RWPE1 (cell line): ENCODE measurements at places on chromosomes 2 and 18.

DNA sequence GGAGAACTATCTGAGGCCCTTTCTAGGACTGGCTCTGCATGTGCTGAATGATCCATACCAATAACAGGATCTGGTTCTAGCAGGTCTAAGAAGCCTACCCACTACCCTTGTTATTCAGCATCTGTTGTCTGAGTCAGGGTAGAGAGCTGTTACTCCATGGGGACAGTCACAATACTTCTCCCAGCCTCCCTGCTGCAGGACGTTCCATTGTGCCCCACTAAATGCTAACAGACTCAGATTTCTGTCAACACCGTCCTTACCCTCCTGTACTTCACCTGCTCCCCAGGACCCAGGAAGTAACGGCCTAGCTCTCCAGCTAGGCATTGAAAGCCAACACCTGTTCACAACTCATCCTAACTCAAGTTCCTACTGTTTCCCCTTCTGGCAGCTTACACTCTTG lies 719.7 kb upstream of the ID2 start:
- DNase-seq: no peak

- DNase-seq: no peak
Observed at GRCh38 chr2:205969584-205969983, 116.4 kb downstream of the INO80D start.

GRCh38 chr2:60468382-60469085 lies 84.9 kb downstream of the BCL11A start:
- peak; percentile 26 for DNase-seq

GRCh38 chr2:139162957-139163356 lies 382.8 kb upstream of the NXPH2 start:
- no peak for DNase-seq

GRCh38 chr2:12081481-12082210 lies 335.2 kb downstream of the LPIN1 start:
- no peak for DNase-seq

GRCh38 chr2:191942739-191943103 lies 95.8 kb upstream of the CAVIN2 start:
- DNase-seq: no peak

DNA sequence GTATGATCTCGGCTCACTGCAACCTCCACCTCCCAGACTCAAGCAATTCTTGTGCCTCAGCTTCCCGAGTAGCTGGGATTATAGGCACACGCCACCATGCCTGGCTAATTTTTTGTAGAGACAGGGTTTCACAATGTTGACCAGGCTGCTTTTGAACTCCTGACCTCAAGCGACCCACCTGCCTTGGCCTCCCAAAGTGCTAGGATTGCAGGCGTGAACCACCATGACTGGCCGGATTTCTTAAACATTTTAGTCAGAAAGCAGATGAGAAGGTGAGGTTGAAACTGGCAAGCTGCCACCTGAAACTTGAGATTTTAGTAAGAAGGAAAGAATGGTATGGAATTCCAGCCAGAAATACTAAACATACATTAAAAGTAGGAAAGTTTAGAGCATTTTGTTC lies 31.9 kb downstream of the KLHL23 start:
- DNase-seq: peak; percentile 34

- no peak for DNase-seq
Observed at GRCh38 chr2:133303150-133303549, 265.1 kb downstream of the NCKAP5 start.

DNA sequence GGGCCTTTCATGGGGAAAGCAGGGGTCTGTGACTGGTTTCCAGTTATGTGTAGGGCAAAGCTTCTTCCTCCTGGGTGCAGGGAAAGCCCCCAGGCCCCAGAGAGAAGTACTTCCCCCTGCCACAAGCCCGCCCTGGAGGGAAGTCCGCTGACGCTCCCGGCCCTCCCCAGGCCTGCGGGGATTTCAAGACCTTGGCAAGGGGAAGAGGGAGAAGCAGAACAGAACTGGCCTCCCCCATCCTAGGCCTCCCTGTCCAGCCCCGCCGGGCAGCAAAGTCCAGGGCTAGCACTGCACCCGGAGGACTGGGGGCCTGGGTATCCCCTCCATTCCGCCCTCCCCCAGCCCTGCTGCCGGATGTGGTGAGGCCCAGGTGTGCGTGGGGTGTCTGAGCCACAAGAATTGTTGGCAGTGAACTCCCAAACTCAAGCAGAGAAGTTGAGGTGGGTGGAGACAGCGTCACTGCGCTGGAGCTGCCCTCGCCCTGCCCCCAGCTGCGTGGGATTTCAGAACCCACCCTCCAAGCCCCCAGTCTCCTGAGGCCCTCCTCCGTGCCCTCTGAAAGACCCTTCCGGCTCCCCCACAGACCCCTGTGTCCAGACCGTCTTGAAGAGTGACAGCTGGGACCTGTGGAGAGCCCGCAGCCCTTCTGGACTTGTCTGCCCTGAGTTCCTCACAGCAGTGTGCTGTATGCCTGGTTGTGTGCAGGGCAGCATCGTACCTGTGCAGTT lies 1.1 kb upstream of the DUSP2 start:
- no peak for DNase-seq

- peak; percentile 45 for DNase-seq
Observed at GRCh38 chr2:168136392-168136977, 110.9 kb downstream of the STK39 start.

- DNase-seq: peak; percentile 42
Observed at GRCh38 chr2:204024503-204024902, 87.9 kb downstream of the ICOS start.

DNA sequence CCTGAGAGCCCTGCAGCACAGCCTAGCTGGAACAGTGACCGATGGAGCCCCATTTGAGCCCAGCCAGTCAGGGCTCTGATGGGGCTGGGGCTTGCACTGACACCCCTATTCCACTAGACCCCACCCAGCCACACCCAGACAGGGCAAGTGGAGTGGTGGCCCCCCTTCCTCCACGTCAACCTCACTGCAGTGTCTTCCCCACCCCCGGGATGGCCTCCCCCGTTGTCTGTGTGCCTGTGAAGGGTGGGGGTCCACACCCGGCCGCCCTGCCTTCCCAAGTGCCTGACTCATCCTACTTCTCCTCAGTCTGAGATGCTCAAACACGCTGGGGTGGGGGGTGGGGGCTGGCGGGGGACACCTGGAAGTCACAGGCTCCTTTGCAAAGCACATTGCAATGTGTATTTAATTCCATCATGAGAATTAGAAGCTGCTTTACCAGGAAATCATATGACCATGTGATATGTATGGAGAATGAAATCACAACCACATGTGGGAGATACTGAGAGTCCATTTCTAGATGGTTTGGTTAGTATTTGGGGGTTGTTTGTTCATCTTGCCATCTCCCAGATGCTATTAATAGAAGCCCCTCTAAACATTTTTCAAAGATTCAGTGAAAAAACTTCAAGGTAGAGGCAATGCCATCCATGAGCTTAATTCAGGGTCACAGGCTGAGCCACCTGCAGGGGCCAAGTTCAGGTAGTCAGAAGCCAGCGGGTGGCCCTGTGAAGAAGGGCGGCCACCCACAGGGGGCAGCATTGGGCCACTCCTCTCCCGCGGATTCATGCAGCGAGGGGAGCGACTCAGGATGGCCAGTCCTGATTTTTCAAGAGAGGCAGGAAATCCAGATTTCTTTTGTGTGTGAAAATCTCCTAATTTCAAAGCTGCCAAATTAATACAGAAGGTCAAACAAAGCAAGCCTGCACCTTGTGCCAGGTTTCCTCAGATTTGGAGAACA lies 22.7 kb upstream of the GMPPA start:
- no peak for DNase-seq

DNA sequence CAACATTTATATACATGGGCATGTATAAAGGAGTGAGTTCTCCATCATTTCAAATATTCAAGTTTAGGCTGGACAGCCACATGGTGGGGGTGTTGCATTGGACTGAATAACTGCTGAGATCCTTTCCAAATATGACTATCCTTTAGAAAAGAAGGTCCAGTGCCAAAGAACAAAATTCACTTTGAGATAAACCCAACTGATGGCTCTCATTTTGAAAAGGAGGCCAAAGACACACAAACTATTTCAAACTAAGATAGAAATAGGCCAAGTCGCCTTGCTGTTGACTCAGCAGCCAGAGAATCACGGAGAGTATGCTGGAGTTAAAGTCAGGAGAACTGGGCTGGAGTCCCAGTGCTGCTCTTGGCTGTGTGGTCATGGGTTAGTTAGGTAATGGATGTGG lies 204.5 kb upstream of the LRATD1 start:
- no peak for DNase-seq

DNA sequence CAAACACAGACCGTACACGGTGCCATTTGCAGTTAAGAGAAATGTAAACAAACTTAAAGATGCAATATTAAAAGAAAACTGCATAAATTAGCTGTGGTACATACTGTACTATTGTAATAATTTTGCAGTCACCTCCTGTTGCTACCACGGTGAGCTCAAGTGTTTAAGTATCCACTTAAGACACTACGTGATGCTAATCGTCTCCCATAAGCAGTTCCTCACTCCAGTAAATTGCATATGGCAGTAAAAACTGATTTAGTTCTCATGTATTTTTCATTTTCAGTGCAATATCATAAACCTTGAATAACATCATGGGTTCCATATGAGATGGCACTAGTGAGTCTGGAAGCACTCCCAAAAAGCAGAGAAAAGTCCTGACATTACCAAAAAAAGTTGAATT lies 14.4 kb downstream of the CLEC4F start:
- DNase-seq: no peak

DNA sequence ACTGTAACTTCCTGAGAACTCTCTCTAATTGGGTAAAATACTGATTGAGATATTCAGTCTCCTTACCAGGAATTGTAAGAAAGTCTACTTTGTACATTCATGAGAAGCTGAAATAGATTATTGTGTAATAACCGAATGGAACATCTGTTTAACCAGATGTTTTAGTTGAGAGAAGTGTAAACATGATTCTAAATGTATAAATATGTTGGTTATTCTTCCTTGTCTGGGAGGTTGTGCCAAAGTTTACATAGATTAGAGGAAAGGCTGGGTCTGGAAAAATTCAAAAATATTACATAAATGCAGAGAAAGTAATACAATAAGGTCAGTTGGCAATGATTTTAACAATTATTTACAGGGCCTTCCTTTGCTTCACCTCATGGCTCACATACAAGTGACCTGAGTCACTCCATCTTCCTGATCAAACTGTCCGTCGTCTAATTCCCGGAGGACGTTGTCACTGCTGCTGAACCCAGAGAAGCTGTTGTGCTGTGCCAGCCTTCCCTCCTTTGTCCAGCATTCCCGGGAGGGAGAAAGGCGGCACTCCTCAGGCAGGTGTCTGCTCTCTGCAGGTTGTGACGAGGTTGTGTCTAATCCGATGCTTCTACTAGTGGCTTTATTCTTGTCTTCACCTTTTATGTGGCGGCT lies 55.9 kb downstream of the MOB4 start:
- peak; percentile 5 for DNase-seq

- DNase-seq: peak; percentile 59
Observed at GRCh38 chr2:30234180-30234971, 3.0 kb downstream of the LBH start.

DNA sequence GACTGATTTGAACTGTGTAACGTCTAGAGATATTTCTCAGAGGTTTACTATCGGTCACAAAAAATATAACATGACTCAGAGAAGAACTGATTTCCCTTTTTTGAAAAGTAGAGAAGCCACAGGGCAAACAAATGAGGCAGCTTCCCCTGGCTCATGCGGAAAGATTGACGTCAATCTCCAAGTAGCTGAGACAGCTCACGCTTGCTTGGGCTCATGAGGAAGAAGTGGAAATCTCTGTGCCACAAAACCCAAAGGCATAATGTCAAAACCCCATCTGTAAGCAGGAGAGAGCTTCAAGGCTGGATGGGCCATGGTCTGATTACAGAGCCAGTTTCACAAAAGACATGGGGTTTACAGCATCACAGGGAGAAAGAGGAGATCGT lies 188.1 kb downstream of the ARL4C start:
- no peak for DNase-seq

DNA sequence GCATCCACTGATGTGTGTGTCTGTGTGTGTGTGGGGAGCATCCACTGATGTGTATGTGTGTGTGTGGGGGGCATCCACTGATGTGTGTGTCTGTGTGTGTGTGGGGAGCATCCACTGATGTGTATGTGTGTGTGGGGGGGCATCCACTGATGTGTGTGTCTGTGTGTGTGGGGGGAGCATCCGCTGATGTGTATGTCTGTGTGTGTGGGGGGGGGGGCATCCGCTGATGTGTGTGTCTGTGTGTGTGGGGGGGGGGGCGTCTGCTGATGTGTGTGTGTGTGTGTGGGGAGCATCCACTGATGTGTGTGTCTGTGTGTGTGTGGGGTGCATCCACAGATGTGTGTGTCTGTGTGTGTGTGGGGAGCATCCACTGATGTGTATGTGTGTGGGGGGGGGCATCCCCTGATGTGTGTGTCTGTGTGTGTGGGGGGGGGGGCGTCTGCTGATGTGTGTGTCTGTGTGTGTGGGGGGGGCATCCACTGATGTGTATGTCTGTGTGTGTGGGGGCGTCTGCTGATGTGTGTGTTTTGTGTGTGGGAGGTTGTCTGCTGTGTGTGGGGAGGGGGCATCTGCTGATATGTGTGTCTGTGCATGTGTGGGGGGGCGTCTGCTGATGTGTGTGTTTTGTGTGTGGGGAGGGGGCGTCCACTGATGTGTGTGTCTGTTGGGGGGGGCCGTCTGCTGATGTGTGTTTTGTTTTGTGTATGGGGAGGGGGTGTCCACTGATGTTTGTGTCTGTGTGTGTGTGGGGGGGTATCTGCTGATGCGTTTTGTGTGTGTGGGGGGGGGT lies 125.9 kb downstream of the NFATC1 start:
- no peak for DNase-seq

DNA sequence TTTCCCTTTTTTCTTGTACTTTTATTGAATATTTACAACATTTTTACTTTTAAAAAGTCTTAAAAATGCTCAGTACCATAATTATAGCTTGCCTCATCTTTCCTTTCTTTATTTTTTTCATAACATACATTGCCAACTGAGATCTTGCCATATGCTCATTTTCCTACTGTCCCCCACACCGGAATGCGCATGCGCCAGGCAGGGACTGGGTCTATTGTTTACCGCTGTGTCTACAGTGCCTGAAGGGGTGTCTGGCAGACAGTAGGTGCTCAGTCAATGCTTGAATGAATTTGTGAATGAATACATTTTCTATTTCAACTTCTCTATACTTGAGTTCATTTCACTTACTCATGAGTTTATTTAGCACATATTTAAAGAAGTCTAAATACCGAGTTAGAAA lies 158.0 kb downstream of the CYP26B1 start:
- no peak for DNase-seq

- DNase-seq: peak; percentile 22
Observed at GRCh38 chr2:168118733-168119514, 128.5 kb downstream of the STK39 start.

GRCh38 chr2:127562936-127563335 lies 27.5 kb downstream of the MYO7B start:
- no peak for DNase-seq

GRCh38 chr2:74497777-74498499 lies 1.5 kb downstream of the LBX2 start:
- DNase-seq: no peak

DNA sequence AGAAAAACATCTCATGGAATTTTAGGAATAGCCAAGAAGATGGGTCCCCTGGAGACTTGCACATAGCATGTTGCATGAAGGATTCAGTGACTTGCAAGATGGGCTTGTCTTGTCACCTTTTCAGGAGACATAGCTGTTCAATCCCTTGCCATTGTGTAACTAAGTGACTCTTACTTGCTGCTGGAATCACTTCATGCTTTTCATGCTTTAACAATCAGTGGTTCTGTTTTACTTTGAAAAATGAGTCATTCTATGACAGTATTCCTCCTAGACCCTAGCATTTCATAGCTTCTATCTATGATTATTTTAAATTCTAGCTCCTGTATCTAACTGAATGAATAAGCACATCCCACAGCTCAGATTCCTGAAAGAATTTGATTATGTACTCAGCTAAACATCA lies 2.8 kb downstream of the KYNU start:
- no peak for DNase-seq

GRCh38 chr2:227241005-227241404 lies 76.6 kb downstream of the COL4A3 start:
- DNase-seq: no peak

GRCh38 chr18:22689712-22690111 lies 243.4 kb upstream of the RBBP8 start:
- DNase-seq: no peak
